ENCODE measurements at places on chromosomes 4 and X.
A peak's percentile ranks its signal among the peaks of the same experiment; 100 is the strongest.

- DNase-seq = no peak
Measured at GRCh38 chrX:31185884-31186283, 114.0 kb upstream of the FTHL17 start.

DNA sequence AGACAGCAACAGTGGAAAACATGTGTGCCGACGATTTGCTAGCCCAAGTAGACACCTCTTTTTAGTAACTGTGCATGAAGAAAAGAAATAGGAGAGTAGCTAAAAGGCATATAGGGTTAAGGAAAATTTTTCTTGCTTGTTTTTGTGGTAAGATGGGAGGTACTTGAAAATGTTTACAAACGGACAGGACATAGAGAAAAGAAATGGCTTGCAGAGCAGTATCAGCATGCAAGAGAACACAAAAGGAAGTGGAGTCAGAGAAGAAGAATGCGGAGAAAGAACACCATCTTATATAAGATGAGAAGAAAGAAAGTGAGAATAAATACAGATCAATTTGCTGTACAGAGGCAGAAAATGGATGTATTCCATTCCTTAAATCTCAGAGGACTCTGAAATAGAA is 263.7 kb upstream of the ETNPPL start:
- DNase-seq = no peak

DNA sequence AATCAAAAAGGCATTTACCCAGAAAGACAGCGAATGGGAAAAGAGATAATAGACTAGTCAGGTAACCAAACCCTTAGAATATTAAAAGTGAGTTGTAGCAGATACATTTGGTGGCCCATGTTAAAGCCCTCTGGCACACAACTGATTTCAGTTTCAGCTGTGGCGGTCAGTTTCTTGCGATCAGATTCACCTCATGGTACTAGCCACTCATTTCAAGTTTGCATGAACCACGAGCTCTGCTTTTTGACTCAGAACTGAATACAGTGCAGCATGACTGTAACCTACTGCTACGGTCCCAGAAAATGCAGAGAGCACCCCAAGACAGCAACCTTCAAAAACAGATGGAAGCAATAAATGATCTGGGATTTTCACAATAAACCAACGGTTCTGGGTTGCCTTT is 919.1 kb upstream of the PCDH10 start:
- DNase-seq = no peak

DNA sequence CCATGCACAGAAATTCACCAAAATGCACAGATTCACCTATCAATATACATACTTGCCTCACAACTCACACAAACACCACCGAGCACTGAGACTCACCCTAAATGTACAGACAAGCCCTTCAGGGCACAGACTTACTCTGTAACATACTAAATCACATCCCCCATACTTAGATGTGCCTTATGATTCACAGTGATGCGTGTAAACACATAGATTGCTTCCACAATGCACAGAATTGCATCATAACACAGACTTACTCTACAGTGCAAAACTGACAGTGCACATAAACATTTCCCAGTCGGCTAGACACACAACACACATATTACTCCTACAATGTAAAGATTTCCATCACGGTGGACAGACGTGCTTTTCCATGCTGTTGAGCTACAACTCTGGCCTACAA is 6.2 kb downstream of the LINC00632 start:
- DNase-seq = no peak

GRCh38 chrX:27583976-27584375 is 6.2 kb upstream of the DCAF8L2 start:
- no peak for DNase-seq

GRCh38 chr4:1856071-1856942 is at the start of gene LETM1:
Gene LETM1, minus strand, starts transcription at chr4:1856156. Its CDS starts 206 bp downstream, at chr4:1855950.
- DNase-seq = peak; percentile 91

GRCh38 chrX:134338527-134338926 is 101.5 kb downstream of the CCDC160 start:
- DNase-seq = no peak

- DNase-seq = peak; percentile 67
Measured at GRCh38 chrX:100643956-100644860, at the start of gene SRPX2. Gene SRPX2, plus strand, starts transcription at chrX:100644199. Its CDS starts 2,124 bp downstream, at chrX:100646323.

- peak; percentile 31 for DNase-seq
Measured at GRCh38 chr4:74016068-74016467, 17.6 kb upstream of the CXCL5 start.

Measured in RCC 7860 (cell line).